ENCODE measurements at places on chromosomes 7 and 10.

GRCh38 chr7:115952832-115953231 is 77.7 kb downstream of the TFEC start:
- DNase-seq, result no peak

DNA sequence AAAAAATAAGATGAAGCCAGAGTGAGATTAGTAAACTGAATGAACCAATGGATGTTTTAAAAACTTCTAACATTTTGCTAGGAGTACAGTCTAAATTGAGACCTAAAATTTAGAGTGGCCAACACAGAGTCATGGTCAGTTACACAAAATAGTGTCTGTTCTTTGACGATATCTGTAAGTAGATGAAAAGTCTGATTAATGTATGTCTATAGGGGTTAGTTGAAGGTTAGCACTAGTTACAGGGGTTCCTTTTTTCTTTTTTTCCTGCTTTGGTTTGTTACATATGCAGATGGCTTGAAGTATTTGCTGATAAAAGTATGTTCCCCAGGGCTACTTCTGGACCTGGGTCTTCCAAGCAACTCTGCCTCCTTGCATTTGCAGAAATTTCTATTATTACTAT is 90.1 kb upstream of the MTPN start:
- DNase-seq, result no peak

- no peak for DNase-seq
Measured at GRCh38 chr10:35480142-35480541, 125.0 kb upstream of the GJD4 start.

- DNase-seq, result no peak
Measured at GRCh38 chr10:84695902-84696301, 367.5 kb downstream of the CCSER2 start.

GRCh38 chr7:112286250-112287086 is 80.0 kb downstream of the ZNF277 start:
- no peak for DNase-seq

DNA sequence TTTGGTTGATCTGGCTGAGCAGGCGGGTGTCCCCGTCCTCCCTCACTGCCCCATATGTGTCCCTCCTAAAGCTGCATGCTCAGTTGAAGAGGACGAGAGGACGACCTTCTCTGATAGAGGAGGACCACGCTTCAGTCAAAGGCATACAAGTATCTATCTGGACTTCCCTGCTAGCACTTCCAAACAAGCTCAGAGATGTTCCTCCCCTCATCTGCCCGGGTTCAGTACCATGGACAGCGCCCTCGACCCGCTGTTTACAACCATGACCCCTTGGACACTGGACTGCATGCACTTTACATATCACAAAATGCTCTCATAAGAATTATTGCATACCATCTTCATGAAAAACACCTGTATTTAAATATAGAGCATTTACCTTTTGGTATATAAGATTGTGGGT is 26.9 kb upstream of the TRIM56 start:
- peak; percentile 57 for DNase-seq

DNA sequence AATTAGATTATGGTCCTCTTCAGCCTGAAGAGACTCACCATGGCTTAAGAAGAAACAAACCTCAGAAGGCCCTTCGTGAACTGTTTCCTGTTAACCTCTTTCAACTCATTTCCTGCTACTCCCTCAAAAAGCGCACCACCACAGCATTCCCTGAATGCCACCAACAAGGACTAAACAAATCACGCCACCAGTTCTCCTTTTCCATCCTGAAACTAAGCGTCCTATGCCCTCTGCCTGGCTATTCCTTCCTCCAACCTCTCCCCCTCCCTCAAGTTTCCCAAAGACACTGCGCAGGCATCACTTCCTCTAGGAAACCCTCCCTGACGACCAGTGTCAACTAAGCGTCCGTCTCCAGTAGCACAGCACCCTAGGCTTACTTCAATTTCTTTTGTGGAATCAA is 12.0 kb downstream of the YWHAG start:
- DNase-seq, result no peak

GRCh38 chr7:232410-233248 is 40.3 kb downstream of the FAM20C start:
- DNase-seq, result no peak

GRCh38 chr7:134932707-134933370 is 53.5 kb upstream of the AGBL3 start:
- no peak for DNase-seq

- DNase-seq, result no peak
Measured at GRCh38 chr7:113402005-113402404, 283.7 kb upstream of the SMIM30 start.

Measured in activated T-cell treated with anti-CD3 and anti-CD28 coated beads, Interleukin-2, amount 50 U/mL, for 48 hours (primary cell).